ENCODE measurements at places on chromosomes 16 and 17. TPM values are rescaled to one million over a fixed set of nuclear protein-coding genes. Genes with fewer than 3 reads are reported as not detected.

ARL5C gene
- not detected for polyA plus RNA-seq

KRT32 gene
- not detected for polyA plus RNA-seq

CDH3 gene
- not detected for polyA plus RNA-seq

NPIPA8 gene
- polyA plus RNA-seq = 3.3 TPM

OTOA gene
- not detected for polyA plus RNA-seq

ST6GALNAC2 gene
- 1.1 TPM for polyA plus RNA-seq

GPR179 gene
- not detected for polyA plus RNA-seq

KRT20 gene
- polyA plus RNA-seq = not detected

CCR7 gene
- 897 TPM for polyA plus RNA-seq

ATP2A1 gene
- polyA plus RNA-seq = not detected

PPL gene
- not detected for polyA plus RNA-seq

ARMC7 gene
- polyA plus RNA-seq = 3.3 TPM

GAST gene
- not detected for polyA plus RNA-seq

FLII gene
- 81.2 TPM for polyA plus RNA-seq

CRISPLD2 gene
- 0.05 TPM for polyA plus RNA-seq

IRX5 gene
- not detected for polyA plus RNA-seq

CYGB gene
- 1.0 TPM for polyA plus RNA-seq

P4HB gene
- polyA plus RNA-seq = 191 TPM

FNDC8 gene
- polyA plus RNA-seq = not detected

PPY gene
- polyA plus RNA-seq = not detected

CBX2 gene
- polyA plus RNA-seq = 0.16 TPM

TRPV3 gene
- not detected for polyA plus RNA-seq

PLA2G10 gene
- not detected for polyA plus RNA-seq

KCNJ18 gene
- polyA plus RNA-seq = not detected

CRYM gene
- not detected for polyA plus RNA-seq

ALDH3A2 gene
- 23.6 TPM for polyA plus RNA-seq

TBC1D3G gene
- polyA plus RNA-seq = not detected

EXOC3L1 gene
- polyA plus RNA-seq = 0.31 TPM

HSF5 gene
- polyA plus RNA-seq = 0.14 TPM

BAIAP2 gene
- polyA plus RNA-seq = 6.9 TPM

FBXW10B gene
- polyA plus RNA-seq = not detected

CACNA1G gene
- not detected for polyA plus RNA-seq

NPIPA7 gene
- polyA plus RNA-seq = not detected

C1QL1 gene
- not detected for polyA plus RNA-seq

GAN gene
- polyA plus RNA-seq = 2.1 TPM

GUCY2D gene
- polyA plus RNA-seq = not detected

CACNG1 gene
- polyA plus RNA-seq = not detected

RAD51D gene
- polyA plus RNA-seq = 8.4 TPM

SLC16A6 gene
- polyA plus RNA-seq = 2.6 TPM

ERAL1 gene
- polyA plus RNA-seq = 54.9 TPM

TOM1L1 gene
- polyA plus RNA-seq = not detected

DNAI2 gene
- polyA plus RNA-seq = 0.11 TPM

MRPL27 gene
- polyA plus RNA-seq = 28.7 TPM

FMNL1 gene
- polyA plus RNA-seq = 35.5 TPM

PSMD11 gene
- 112 TPM for polyA plus RNA-seq

GEMIN4 gene
- polyA plus RNA-seq = 35.1 TPM

PGP gene
- polyA plus RNA-seq = 8.7 TPM
